ENCODE measurements at places on chromosomes 2 and 18. TPM values are rescaled to one million over a fixed set of nuclear protein-coding genes. Genes with fewer than 3 reads are reported as not detected.

DNA sequence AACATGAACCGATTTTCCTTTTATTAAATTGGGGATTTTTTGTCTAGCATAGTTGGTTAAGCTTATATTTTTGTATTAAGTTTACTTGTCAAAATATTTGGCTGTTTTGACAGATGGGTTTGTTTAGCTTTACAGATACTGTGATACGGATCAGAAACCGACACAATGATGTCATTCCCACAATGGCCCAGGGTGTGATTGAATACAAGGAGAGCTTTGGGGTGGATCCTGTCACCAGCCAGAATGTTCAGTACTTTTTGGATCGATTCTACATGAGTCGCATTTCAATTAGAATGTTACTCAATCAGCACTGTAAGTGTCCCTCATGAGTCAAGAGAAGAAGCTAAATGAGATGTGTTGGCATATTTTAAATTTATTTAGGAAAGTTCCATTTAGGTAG is 8.5 kb downstream of the PDK1 start:
- DNase-seq, result peak; percentile 36

The ACTG2 gene
- total RNA-seq, result not detected

The SEPTIN10 gene
- 0.14 TPM for total RNA-seq

- peak; percentile 55 for DNase-seq
Observed at GRCh38 chr2:24082787-24083566, 1.7 kb downstream of the TP53I3 start.

DNA sequence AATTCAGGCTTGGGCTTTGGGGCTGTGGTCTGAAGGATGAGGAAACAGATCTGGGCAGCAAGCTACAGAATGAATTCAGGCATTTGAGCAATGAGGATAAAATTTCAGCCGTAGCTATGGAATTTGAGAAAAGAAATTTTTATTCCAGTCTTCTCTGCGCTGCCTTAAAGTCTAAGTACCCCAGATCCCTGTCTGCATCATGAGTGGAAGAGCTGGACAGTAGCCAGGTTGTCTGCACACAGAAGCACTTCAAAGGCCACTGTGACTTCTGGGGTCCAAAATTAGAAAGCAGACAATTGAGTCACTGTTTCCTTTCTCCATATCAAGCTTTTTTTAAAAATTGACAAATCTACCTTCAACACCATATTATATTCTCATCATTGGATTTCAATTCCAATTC is 787.6 kb upstream of the GCFC2 start:
- DNase-seq, result no peak

- no peak for DNase-seq
Observed at GRCh38 chr2:78992807-78993517, 32.5 kb upstream of the REG3G start.

DNA sequence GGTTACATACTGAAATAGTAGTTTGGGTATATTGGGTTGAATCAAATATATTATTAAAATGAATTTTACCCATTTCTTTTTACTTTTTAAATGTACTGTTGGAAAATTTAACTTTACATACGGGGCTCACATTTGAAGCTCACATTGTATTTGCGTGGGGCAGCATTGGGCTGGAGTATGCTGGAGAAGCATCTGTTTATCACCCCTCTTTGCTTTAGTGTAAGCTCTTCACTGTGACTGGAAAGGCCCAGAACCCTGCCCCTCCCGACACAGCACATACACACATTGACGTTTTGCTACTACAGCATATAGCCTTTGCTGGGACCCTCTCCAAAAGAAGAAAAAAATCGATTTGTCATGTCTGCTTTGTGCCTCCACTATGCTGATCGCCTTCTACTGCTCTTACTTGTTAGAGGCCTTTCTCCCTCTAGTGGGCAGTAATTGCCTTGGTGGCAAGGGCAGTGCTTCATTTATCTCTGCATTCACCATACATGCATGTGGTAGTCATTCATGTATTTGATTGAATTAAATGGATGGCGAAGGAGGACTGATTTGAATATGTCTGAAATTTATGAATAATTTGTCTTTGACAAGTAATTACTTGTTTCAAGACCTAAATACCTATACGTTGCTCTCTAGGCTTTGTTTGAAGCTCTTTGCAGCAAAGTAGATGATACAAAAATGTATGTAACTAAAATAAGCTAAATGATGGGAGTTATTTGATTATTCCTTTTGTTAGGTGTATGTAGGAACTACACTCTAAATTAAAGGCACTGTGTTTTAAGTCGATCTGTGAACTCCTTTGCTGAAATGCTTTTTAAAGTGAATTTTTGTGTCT is 37.4 kb downstream of the VAPA start:
- peak; percentile 69 for DNase-seq

All from activated CD4-positive, alpha-beta T cell treated with anti-CD3 and anti-CD28 coated beads, Interleukin-2, amount 10 ng/mL, durations not matched to agents 24 days and 14 days (primary cell).